Stimulated activated CD4-positive, alpha-beta T cell treated with anti-CD3 and anti-CD28 coated beads, TNF-alpha, amount 100 ng/mL, for 1 hour (primary cell): ENCODE measurements at places on chromosomes 6 and 20.

- no peak for DNase-seq
These were observed 72.3 kb upstream of the SOX4 start for GRCh38 chr6:21521276-21521675.

DNA sequence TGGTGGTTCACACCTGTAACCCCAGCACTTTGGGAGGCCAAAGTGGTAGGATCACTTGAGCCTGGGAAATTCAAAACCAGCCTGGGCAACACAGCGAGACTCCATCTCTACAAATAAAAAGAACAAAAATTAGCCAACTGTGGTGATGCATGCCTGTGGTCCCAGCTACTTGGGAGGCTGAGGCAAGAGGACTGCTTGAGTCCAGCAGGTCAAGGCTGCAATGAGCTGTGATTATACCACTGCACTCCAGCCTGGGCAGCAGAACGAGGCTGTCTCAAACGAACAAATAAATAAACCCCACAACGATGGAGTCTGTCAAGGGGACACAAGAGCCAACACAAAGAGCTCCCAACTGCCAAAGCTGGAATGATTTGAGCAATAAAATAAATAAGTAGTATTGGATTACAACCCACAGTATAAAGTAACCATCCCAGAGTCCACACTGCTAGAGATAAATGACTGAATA, 13.5 kb downstream of the ZMYND8 start:
- no peak for DNase-seq

DNA sequence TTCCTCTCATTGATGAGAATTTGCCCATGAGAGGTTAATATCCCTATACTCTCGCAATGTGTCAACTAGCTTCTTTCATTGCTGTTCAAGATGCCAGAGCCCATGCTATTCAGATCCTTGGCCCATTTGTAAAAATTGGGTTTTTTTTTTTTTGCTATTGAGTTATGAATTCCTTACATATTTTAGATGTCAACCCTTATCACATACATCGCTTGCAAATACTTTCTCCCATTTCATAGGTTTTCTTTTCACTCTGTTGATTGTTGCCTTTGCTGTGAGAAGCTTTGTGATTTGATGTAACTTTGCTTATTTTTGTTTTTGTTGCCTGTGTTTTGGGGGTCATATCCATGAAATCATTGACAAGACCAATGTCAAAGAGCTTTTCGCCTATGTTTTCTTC, 32.2 kb upstream of the IPCEF1 start:
- no peak for DNase-seq

DNA sequence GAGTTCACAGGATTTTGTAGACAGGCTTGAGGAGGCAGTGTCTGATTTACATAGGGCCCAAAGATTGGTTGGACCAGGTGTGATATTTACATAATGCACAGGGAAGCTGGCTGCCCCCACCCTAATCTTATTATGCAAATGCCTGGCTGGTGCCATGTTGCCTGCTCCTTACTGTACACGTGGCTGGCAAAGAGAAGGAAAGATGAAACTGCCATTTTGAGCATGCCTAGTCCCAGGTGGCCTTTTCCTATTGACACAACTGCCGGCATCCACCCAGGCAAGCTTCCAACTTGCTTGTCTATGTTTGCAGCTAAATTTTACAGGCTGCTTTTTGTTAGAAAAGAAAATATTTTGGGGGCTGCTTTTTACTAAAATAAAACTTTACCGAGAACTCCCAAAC, 174.6 kb downstream of the LMBRD1 start:
- no peak for DNase-seq

GRCh38 chr20:52454660-52455059, 263.1 kb upstream of the ZFP64 start:
- DNase-seq, result no peak
